ENCODE measurements at places on chromosomes 12 and 14. TPM values are rescaled to one million over a fixed set of nuclear protein-coding genes. Genes with fewer than 3 reads are reported as not detected.

GRIN2B gene
- 0.02 TPM for total RNA-seq

CD163L1 gene
- total RNA-seq, result 36.8 TPM

PCED1B gene
- total RNA-seq, result 0.27 TPM

SMOC1 gene
- total RNA-seq, result 0.49 TPM

ADAMTS20 gene
- total RNA-seq, result 7.0 TPM

GLS2 gene
- total RNA-seq, result 0.91 TPM

OLR1 gene
- not detected for total RNA-seq

RGS6 gene
- 1.2 TPM for total RNA-seq

CLEC2D gene
- 7.2 TPM for total RNA-seq

NUAK1 gene
- 18.8 TPM for total RNA-seq

ACADS gene
- 8.1 TPM for total RNA-seq

FOXG1 gene
- not detected for total RNA-seq

CCDC38 gene
- not detected for total RNA-seq

FAM186B gene
- total RNA-seq, result not detected

COPZ1 gene
- 88.6 TPM for total RNA-seq

SYCP3 gene
- not detected for total RNA-seq

KERA gene
- total RNA-seq, result not detected

PYGL gene
- total RNA-seq, result 1.2 TPM

PELI2 gene
- 158 TPM for total RNA-seq

RNASE7 gene
- not detected for total RNA-seq

GUCY2C gene
- total RNA-seq, result not detected

MANSC4 gene
- total RNA-seq, result not detected

RIMBP2 gene
- 20.5 TPM for total RNA-seq

TAS2R14 gene
- 3.3 TPM for total RNA-seq

IQSEC3 gene
- 41.4 TPM for total RNA-seq

CKAP4 gene
- total RNA-seq, result 87.0 TPM

RNF212B gene
- total RNA-seq, result not detected

ARID2 gene
- 45.5 TPM for total RNA-seq

RTN1 gene
- 518 TPM for total RNA-seq

AMN gene
- total RNA-seq, result 0.34 TPM

TAS2R50 gene
- total RNA-seq, result 1.3 TPM

MBD6 gene
- total RNA-seq, result 108 TPM
